Skin of body (tissue), 3 donors: ENCODE measurements at places on chromosomes 11 and 22. TPM values are rescaled to one million over a fixed set of nuclear protein-coding genes. Genes with fewer than 3 reads are reported as not detected.

DNA sequence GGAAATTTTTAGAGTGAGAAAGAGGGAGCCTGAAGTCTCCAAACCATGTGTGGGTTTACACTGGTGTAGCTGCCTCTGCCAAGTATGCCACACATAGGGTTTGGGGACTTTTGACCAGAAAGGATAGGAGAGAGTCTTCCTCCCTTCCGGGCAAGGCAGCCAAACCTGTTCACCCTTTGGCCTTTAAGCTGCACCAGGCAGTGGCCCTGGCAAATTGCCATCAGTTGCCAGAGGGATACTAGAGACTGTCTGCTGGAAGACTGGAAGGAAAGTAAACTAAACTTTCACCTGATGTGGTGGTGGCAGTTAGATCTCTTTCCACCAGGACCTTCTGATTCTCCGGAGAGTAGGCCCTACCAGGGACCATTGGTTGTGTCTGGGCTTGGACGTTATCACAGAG, 1263.2 kb downstream of the FAM181B start:
- no peak for DNase-seq

- DNase-seq: no peak
These were observed 3.9 kb upstream of the BCL2L13 start for GRCh38 chr22:17634696-17635095.

The PATE2 gene
- total RNA-seq: not detected

GRCh38 chr22:18147791-18148190, 2.2 kb upstream of the USP18 start:
- DNase-seq: no peak

- no peak for DNase-seq
These were observed 458.4 kb upstream of the CCDC179 start for GRCh38 chr11:23318670-23319069.

GRCh38 chr22:46589141-46589748, 30.9 kb upstream of the GRAMD4 start:
- DNase-seq: no peak

DNA sequence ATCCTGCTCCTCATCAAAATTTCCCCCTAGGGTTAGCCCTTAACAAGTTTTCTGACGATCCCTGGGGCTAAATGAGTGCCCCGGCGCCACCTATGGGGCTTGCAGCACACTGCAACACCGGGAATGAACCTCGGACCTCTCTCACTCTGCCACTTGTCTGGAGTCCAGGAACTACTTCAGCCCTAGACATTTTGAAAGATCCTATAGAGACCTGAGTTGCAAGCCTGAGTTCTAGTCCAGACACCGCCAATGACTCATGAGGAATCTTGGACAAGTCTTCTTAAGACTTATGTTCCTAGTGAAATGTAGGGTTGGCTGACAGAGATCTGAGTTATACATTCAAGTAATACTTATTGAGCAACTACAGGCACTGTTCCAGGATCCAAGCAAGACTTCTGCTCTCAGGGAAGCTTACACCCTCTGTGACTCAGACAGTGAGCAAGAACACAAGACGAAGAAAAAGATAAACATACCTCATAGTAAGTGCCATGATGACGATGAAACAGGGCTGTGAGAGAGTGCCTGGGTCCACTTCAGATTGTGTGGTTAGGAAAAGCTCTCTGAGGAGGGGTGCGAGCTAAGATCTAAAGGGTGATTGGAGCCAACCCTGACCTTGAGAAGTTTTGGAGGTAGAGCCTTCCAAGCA, 10.2 kb upstream of the STK33 start:
- peak; percentile 80 for DNase-seq

DNA sequence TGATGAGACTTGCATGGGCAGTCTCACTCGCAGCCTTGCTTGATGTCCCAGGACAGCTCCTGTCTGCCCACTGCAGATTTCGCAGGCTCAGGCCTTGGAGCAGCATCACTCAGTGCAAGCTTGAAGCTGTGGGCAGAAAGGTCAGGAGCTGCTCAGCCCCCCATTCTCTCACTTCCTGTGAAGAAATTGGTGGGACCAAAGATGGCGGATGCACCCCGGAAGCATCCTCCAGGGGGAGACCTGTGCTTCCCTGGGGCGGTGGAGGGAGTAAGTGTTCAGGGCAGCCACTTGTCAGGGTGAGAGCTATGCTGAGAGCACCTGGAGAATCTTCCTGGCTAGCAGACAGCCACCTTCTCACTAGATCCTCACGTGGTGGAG, 11.3 kb downstream of the PLAAT2 start:
- no peak for DNase-seq

DNA sequence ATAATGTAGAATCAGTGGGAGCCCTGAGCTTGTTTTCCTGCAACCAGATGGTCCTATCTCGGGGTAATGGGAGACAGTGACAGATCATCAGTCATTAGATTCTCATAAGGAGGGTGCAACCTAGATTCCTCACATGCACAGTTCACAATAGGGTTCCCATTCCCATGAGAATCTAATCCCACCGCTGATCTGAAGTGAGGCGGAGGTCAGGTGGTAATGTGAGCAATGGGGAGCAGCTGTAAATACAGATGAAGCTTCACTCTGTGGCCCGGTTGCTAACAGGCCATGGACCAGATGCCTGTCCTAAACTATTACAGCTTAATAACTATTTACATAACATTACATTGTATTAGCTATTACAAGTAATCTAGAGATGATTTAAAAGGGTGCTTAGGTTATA, 17.0 kb downstream of the DIXDC1 start:
- no peak for DNase-seq

- DNase-seq: no peak
These were observed 351.9 kb downstream of the DDX10 start for GRCh38 chr11:109016724-109017123.

GRCh38 chr22:49992921-49993648, 19.5 kb downstream of the IL17REL start:
- DNase-seq: no peak

- DNase-seq: no peak
These were observed 8.9 kb downstream of the YPEL1 start for GRCh38 chr22:21726650-21727049.

GRCh38 chr11:2671748-2672147, 28.0 kb downstream of the KCNQ1OT1 start:
- DNase-seq: no peak

- DNase-seq: no peak
These were observed 415 bp downstream of the CENATAC start for GRCh38 chr11:118998388-118998717.

The RASD2 gene
- 0.30 TPM for total RNA-seq

DNA sequence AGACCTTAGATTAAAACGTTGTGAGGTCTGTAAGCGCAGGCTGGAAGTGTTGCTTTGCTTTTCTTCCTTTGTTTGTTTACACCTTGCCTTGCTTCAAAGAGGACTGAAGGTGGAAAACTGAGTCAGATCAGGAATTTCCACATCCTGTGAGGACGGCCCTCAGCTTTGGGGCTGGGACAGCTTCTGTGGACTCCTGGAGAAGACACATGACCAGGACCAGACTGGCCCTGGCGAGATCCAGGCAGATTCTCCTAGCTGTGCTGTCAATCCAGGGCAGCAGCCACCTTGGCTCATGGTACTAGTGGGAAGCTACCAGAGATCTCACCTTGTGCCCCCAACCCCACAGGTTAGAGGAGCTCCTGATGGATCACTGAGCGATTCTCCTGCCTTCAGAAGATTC, 1461.9 kb downstream of the TBC1D22A start:
- no peak for DNase-seq

- no peak for DNase-seq
These were observed 45.0 kb downstream of the BBOX1 start for GRCh38 chr11:27085605-27086004.

DNA sequence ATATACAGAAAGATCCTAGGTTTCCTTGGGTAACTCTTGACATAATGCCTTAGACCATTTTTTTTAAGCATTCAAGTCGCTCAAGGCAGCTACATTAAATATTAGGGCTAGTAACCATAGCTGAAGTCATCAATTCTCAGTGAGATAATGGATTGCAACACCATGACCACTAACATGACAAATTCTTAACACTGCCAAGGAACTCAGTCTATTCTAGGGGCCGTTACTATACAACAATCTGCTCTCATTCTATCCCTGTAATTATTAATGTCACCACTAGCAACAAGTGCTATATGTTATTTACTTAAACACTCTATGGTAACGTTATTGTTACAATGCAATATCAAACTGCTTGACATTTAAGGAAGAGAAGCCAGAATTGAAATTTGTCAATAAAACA, 3.2 kb upstream of the STK33 start:
- DNase-seq: peak; percentile 12

DNA sequence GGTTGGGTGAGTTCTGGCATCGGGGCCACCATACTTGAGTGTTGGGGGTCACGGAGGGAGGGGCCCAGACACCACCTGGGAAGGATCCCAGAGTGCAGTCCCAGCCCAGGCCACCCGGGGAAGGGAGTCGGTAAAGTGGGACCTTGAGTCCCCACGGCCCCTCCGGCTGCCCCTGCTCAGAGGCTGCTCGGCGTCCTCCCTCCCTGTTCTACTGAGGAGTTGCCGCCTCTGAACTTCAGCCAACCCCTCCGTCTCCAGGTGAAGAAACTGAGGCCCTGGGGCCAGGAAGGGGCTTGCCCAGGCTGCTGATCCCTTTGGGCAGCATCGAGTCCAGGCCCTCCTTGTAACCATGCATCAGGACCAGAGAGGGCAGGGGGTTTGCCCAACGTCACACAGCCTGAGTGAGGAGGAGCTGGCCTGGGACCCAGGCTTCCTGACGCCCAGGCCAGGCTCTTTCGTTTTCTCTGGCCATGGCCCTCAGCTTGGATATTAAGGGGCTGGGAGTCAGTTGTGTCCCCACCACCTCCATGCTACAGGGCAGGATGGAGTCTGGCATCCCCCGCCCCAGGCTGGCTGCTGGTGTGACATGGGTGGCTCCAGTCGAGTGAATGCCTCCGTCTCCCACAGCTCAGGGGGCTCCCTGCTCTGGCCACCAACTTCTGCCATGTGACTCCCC, 1.3 kb downstream of the PARVG start:
- no peak for DNase-seq

DNA sequence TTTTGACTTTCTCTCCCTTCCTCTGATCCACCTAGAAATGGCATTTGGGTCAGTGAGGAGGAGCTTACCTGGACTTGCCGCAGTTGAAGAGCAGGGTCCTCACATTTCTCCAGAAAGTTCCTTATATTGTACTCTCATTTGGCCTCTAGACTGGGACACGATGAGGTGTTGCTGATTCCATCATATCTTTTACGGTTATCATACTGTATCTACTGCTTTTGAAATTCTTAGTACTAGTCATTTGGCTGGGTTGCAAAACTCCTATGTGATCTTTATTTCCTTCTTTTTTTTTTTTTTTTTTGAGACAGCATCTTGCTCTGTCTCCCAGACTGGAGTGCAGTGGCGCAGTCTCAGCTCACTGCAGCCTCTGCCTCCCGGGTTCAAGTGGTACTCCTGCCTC, 58.7 kb upstream of the FAM181B start:
- DNase-seq: no peak

The PRR33 gene
- total RNA-seq: 0.20 TPM

The SLC6A5 gene
- not detected for total RNA-seq

The RAB3IL1 gene
- 11.1 TPM for total RNA-seq

DNA sequence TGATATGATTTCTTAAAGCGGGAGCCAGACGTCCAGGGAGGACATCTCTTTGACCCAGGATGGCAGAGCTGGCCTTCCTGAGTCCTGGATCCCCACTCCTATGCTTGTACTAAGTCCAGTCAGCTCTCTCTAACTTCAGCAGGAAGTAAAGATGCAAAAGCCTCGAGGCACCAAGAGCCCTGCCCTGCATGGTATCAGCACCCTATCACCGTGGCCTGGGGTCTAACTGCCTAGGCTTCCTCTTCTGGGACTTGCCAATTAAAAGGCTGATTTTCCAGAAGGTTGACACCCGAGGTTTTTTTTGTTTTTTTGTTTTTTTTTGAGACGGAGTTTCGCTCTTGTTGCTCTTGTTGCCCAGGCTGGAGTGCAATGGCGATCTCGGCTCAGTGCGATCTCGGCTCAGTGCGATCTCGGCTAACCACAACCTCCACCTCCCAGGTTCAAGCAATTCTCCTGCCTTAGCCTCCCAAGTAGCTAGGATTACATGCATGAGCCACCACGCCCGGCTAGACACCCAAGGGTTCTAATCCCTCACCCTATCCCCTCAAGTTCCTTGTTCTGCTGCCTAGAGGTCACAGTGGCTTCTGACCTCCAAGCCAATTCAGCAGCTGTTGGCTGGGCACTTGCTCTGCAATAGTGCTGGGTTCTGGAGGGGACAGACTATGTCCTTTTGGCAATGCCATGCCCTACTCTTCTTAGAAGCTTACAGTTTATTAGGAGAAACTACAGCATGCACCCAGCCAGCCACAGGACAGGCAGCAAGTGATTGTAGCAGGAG, 50.6 kb upstream of the FTH1 start:
- no peak for DNase-seq

GRCh38 chr11:68300076-68300830, 12.1 kb upstream of the LRP5 start:
- no peak for DNase-seq

GRCh38 chr11:67276781-67277230, 10.5 kb downstream of the GRK2 start:
- no peak for DNase-seq

The PGA4 gene
- total RNA-seq: 3.5 TPM

The OR52E2 gene
- total RNA-seq: not detected

DNA sequence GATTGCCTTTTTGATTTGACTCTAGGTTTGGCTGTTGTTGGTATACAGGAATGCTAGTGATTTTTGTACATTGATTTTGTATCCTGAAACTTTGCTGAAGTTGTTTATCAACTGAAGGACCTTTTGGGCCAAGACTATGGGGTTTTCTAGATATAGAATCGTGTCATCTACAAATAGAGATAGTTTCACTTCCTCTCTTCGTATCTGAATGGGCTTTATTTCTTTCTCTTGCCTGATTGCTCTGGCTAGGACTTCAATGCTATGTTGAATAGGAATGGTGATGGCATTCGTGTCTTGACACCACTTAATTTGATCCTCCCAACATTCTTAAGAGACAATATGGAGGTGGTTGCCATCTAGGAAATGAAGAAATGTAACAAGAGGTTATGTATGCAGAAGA, 388.1 kb upstream of the API5 start:
- DNase-seq: no peak

The MMP8 gene
- total RNA-seq: 8.4 TPM

- no peak for DNase-seq
These were observed 87.2 kb downstream of the PHF21A start for GRCh38 chr11:46034041-46034440.

The TMEM86A gene
- total RNA-seq: 4.0 TPM

The TUB gene
- 20.2 TPM for total RNA-seq
